ENCODE measurements at places on chromosomes 12 and 14. TPM values are rescaled to one million over a fixed set of nuclear protein-coding genes. Genes with fewer than 3 reads are reported as not detected.

DNA sequence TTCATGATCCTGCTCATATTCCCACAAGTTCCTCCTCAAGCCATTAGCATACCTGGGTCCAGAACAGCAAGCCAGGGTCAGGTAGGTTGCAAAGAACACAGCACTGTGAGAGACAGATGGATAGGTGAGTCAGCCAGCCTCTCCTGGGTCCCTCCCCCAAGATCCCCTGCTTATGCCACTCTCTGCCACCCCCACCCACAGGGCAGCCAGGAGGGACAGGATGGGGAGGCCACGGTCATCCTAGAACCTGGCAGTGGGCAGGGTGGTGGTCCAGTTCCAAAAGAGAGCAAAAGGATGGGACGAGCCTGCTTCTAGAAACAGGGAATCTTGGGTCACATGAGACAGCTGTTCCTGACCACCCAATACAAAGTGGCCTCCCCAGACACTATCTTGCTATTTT is 12.7 kb downstream of the FAIM2 start:
- no peak for DNase-seq

- no peak for DNase-seq
Observed at GRCh38 chr12:13734584-13735152, 246.7 kb downstream of the GRIN2B start.

The RPS6KL1 gene
- 4.0 TPM for polyA plus RNA-seq

The WNT5B gene
- 29.4 TPM for polyA plus RNA-seq

GRCh38 chr14:66495218-66496098 is 9.3 kb downstream of the CCDC196 start:
- DNase-seq: peak; percentile 61

- DNase-seq: peak; percentile 81
Observed at GRCh38 chr14:21098076-21098891, at the start of gene ZNF219. ZNF219 (minus strand) TSS chr14:21098655; CDS start chr14:21093591, 5,064 bp downstream.

The TAS2R9 gene
- polyA plus RNA-seq: not detected

The PTPRO gene
- 1.7 TPM for polyA plus RNA-seq

DNA sequence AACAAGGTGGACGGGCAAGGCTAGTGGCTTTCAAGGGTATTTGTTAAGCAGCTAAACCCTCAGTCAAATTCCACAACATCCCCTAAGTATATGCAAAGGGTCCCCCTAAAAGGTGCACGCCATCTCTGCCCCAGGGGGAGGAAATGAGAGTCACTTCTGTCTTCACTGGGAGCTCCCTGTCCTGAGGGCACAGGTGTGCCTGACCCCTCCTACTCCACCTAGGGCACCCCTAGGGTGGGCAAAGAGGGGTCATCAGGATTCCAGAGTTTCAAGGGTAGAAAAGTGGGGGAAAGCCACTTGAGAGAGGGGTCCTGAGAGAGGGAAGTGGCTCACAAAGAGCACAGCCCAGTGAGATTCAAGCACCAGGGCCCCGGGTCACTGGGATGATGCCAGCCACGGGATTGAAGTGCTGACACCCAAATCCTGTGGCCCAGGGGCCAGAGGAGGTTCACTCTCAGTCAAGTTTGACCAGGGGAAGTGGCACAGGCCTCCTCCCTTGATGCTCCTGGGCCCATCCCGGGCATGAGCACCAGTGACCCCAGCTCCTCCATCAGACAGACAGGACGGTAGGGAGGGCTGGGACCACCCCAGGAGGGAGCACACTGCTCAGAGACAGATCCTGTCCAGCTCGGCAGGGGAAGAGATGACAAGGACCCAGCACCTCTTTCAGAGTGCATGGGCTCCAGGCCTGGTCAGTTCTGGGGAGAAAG is 82.3 kb upstream of the BCL11B start:
- no peak for DNase-seq

DNA sequence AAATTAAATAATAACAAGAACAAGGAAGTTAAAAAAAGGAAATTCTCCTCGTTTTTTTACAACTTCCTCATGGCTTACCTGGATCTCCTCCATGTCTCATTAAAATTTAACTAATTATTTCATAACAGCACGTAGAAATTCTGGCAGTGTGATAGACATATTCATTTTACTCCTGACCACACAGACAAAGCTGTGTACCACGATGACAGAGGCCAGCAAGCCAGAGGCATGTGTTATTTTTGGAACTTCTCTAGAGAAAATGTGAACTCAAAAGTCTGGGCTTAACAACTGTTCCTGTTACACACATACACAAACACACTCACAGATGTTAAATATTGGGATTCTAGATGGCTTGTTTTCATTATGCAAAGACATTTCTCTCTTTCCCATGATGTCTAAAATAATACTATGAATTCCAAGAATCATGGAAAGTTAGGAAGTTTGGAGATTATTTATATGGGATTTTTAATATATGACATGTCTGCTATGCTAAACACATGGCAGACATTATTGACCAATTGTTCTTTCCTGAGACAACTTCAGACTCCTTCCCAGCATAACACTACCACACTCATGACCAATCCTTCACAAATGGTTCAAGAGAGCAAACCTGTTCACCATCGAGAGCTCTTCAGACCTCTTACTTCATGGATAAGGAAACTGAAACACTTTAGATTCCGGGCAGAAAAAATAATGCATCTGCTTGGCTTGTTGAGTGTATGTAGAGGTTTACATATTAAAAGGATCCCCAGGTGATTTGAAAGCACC is 158.7 kb downstream of the DACT1 start:
- DNase-seq: no peak

DNA sequence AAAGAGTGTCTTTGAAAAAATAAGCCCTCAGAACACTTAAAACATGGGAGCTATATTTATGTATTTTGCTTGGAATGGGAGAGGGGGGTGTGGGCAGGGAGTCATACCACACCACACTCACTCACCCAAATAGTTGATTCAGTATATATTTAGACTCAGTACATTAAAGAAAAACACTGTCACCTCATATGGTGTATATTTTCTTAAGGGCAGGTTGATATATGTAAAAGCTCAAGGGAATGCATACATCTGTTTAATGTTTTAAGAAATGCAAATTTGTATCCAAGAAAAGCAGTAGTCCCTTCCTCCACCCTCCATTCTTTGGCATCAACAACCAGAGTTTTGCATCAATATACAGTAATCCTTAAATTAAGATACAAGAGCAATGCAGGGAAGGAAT is 1.4 kb downstream of the NFYB start:
- peak; percentile 10 for DNase-seq

- no peak for DNase-seq
Observed at GRCh38 chr12:96056646-96057455, 21.5 kb upstream of the LTA4H start.
